WTC11 (cell line): ENCODE measurements at places on chromosomes 11 and 22. TPM values are rescaled to one million over a fixed set of nuclear protein-coding genes. Genes with fewer than 3 reads are reported as not detected.
A peak's percentile ranks its signal among the peaks of the same experiment; 100 is the strongest.

ANO5 gene
- 6.3 to 6.9 TPM (median 6.7 TPM) in 3 replicates for total RNA-seq

C1QTNF5 gene
- 2.0 to 3.0 TPM (median 2.2 TPM) in 3 replicates for total RNA-seq

HOATZ gene
- not detected in 3 replicates for total RNA-seq

- no peak overlapping the region for H3K4me3 ChIP-seq
- no peak overlapping the region for H3K27ac ChIP-seq
- H3K36me3 ChIP-seq: peaks cover 4% of the 10 kb centered on the region; the same call in 1 of the 2 replicates
- H3K4me1 ChIP-seq: peaks cover 16% of the 10 kb centered on the region
- DNase-seq: peak; percentile 91
- H3K27me3 ChIP-seq: peaks cover 14% of the 10 kb centered on the region
Measured at GRCh38 chr11:63023841-63024648, 8.4 kb upstream of the SLC22A8 start.

GRCh38 chr22:43777286-43777685 is 34.8 kb downstream of the EFCAB6 start:
- H3K4me3 ChIP-seq: no peak overlapping the region
- H3K27me3 ChIP-seq: no peaks in the 10 kb centered on the region
- no peak for DNase-seq
- no peaks in the 10 kb centered on the region for H3K4me1 ChIP-seq
- H3K27ac ChIP-seq: no peak overlapping the region
- no peaks in the 10 kb centered on the region for H3K36me3 ChIP-seq

DNA sequence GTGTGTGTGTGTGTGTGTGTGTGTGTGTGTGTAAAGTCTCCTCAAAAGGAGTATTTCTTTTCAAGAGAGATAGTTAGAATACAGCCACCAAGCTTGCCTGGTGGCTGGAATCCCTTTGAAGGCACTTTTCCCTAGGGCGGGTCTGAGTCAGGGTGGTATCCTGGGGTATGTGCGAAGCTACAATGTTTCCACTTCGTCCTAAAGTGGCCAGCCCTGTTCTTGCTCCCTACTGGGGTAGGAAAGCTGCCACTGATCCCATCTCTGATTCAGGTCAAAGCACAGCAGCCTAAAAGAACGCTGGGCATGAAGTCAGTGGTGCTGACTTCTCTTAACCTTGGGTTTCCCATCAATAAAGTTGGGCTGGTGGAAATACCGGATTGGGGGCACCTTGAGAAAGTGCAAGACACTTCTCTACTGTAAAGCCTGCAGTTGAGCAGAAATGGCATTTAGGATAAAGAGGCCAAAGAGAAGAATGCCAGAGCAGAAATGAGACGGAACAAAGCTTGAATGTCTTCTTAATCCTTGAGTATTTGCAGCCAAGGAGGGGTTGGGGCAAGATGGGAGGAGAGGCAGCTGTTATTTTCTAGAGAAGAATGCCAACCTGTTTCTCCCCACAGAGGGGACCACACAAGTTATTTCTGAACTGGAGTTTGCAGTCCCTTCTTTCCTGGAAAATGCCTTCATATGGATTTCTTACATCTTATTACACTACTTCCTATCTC is 35.3 kb downstream of the ZNRF3 start:
- H3K4me1 ChIP-seq: peaks cover 68% of the 10 kb centered on the region
- DNase-seq: no peak
- H3K36me3 ChIP-seq: no peaks in the 10 kb centered on the region
- peak overlapping the region; percentile 50; the same call in 1 of the 2 replicates for H3K27ac ChIP-seq
- no peak overlapping the region for H3K4me3 ChIP-seq

DNA sequence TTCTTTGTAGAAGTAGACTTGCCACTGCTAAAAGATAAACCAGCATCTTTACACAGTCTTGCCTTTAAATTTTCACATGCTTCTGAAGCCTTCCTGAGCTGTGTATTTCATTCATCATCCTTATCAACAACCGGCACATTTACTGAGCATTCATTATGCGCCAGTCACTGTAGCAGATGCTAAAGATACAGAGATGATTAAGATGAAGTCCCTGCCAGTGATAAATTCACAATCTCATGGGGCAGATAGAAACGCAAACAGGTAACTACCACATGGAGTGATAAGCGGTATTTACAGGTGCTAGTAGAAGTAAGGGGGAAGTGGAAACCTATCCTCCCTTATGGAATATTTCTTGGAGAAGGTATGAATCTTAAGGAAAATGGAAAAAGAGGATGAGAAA is 67.2 kb downstream of the PRCP start:
- no peak for DNase-seq
- no peak overlapping the region for H3K27ac ChIP-seq
- peaks cover 8% of the 10 kb centered on the region for H3K4me1 ChIP-seq
- H3K36me3 ChIP-seq: peaks cover 8% of the 10 kb centered on the region; the same call in 1 of the 2 replicates

DNA sequence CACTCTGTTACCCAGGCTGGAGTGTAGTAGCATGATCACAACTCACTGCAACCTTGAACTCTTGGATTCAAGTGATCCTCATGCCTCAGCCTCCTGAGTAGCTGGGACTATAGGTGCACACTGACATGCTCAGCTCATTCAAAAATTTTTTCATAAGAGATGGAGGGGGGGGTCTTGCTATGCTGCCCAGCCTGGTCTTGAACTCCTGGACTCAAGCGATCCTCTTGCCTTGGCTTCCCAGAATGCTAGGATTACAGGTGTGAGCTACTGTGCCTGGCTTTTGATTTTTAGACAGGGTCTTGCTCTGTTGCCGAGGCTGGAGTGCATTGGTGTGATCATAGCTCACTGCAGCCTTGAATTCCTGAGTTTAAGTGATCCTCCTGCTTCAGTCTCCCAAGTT is 14.0 kb downstream of the PRAME start:
- H3K27ac ChIP-seq: no peak overlapping the region
- H3K4me1 ChIP-seq: no peaks in the 10 kb centered on the region
- peaks cover 98% of the 10 kb centered on the region for H3K27me3 ChIP-seq
- DNase-seq: no peak
- H3K4me3 ChIP-seq: no peak overlapping the region

DNA sequence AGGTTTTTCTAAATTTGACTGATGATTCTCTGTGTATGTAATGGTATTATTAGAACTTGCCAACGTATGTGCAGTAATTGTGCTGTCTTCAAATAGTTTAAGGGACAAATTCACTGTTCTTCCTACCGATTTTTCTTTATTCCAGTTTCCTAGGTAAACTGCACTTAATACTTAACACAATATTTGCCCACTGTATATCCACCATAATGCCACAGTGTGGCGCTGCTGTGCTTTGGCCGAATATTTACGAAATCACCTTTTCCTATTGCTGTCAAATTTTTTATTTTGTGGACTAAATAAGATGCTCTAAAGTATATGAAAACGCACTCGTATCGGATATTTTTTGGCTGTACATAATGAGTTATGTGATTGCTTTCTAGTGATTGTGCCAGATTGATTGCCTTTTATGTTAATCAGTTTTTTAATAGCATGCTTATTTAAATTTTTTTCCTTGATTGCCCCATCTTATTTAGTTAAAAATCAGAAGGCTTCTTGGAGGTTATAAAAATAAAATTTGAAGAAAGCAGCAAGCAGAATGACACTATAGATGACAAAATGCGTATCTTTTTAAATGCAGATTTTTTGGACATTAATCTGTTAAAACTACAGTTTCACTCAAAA is 10.5 kb downstream of the AASDHPPT start:
- no peaks in the 10 kb centered on the region for H3K27me3 ChIP-seq
- peaks cover 26% of the 10 kb centered on the region for H3K36me3 ChIP-seq
- H3K4me1 ChIP-seq: peaks cover 15% of the 10 kb centered on the region
- H3K4me3 ChIP-seq: no peak overlapping the region
- peak; percentile 42 for DNase-seq

DNA sequence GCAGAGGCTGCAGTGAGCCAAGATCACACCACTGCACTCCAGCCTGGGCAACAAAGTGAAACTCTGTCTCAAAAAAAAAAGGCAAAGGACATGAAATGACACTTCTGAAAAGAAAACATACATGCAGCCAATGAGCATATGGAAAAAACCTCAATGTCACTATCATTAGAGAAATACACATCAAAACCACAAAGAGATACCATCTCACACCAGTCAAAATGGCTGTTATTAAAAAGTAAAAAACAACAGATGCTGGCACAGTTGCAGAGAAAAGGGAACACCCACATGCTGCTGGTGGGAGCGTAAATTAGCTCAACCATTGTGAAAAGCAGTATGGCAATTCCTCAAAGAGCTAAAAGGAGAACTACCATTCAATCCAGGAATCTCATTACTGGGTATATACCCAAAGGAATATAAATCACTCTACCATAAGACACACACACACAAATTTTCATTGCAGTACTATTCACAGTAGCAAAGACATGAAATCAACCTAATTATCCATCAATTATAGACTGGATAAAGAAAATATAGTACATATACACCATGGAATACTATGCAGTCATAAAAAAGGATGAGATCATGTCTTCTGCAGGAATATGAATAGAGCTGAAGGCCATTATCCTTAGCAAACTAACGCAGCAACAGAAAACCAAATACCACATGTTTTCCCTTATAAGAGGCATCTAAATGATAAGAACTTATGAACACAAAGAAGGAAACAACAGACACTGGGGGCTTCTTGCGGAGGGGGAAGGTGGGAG is 15.7 kb upstream of the C11orf58 start:
- peaks cover 4% of the 10 kb centered on the region for H3K27me3 ChIP-seq
- H3K4me3 ChIP-seq: no peak overlapping the region
- no peak overlapping the region for H3K27ac ChIP-seq
- DNase-seq: no peak
- no peaks in the 10 kb centered on the region for H3K36me3 ChIP-seq
